ENCODE measurements at places on chromosomes 7 and 10.

GRCh38 chr10:20073167-20073566, 256.9 kb downstream of the PLXDC2 start:
- no peak for DNase-seq

- peak; percentile 79 for DNase-seq
Measured at GRCh38 chr10:101397140-101397539, 43.2 kb downstream of the BTRC start.

GRCh38 chr10:113497198-113497597, 55.7 kb upstream of the HABP2 start:
- DNase-seq, result no peak

DNA sequence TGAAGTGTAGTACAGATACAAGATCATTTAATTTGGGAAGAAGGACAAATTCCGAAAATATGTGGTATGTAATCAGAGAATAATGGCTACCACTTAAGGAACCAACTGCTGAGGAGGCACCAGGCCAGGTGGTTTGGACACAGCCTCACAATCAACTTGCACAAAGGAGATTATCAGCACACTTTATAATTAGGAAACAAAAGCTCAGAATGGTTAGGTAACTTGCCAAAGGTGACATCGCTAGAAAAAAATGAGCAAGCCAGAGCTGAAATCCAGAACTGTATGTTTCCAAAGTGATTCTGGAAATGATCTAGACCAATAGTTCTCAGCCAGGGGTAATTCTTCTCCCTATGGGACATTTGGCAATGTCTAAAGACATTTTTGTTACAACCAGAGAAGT, 36.6 kb downstream of the ERCC6 start:
- DNase-seq, result no peak

GRCh38 chr7:141103847-141104429, 30.1 kb downstream of the TMEM178B start:
- no peak for DNase-seq

GRCh38 chr10:85666102-85666501, 700.5 kb downstream of the GRID1 start:
- DNase-seq, result no peak

DNA sequence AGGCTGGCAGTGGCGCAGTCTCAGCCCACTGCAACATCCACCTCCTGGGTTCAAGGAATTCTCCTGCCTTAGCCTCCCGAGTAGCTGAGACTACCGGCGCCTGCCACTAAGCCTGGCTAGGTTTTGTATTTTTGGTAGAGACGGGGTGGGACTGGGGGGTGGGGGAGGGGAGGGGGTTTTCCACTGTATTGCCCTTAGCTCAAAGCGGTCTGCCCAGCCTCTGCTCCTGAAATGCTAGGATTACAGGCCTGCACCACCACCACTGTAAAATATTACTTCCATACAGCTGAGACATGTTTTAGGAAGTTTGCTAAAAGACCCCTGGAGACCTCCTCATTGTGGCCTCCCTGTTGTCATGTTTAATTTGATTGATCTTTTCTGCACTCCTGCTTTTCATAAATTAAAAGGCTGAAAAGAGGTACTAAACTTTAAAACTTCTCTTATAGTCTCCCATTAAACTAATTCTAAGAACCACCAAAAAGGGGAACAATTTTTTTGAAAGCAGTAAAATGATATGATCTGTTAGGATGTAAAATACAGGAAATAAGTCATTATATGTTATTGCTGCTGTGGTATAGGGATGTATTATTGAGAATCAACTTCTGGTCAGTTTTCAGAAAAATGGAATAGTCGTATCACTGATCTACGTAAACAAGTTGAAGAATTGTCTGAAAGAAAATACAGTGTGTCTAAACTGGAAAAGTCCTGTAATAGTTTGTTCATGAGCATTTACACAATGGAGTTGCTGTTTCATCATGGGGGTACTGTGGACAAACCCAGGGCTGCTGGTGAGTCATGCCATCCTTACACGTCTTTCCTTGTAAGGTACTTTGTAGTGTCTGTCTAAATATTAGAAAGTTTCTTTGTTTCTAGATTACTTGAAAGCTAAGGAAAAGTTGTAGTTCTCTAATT, 72.9 kb upstream of the TMEM248 start:
- DNase-seq, result peak; percentile 6
